ENCODE measurements at places on chromosomes 5 and 9. TPM values are rescaled to one million over a fixed set of nuclear protein-coding genes. Genes with fewer than 3 reads are reported as not detected.

Gene PCDHGC3
- not detected for total RNA-seq

Gene CAPSL
- not detected for total RNA-seq

Gene PIP5KL1
- 2.7 TPM for total RNA-seq

Gene PCDHGB3
- 0.26 TPM for total RNA-seq

Gene AHRR
- 56.1 TPM for total RNA-seq

Gene TRIM7
- 1.1 TPM for total RNA-seq

Gene CARTPT
- total RNA-seq = not detected

Gene PPIC
- total RNA-seq = not detected

GRCh38 chr9:4713849-4714248 is 27.2 kb downstream of the AK3 start:
- no peak for DNase-seq

GRCh38 chr5:6302075-6302474 is 76.3 kb downstream of the MED10 start:
- DNase-seq = no peak

DNA sequence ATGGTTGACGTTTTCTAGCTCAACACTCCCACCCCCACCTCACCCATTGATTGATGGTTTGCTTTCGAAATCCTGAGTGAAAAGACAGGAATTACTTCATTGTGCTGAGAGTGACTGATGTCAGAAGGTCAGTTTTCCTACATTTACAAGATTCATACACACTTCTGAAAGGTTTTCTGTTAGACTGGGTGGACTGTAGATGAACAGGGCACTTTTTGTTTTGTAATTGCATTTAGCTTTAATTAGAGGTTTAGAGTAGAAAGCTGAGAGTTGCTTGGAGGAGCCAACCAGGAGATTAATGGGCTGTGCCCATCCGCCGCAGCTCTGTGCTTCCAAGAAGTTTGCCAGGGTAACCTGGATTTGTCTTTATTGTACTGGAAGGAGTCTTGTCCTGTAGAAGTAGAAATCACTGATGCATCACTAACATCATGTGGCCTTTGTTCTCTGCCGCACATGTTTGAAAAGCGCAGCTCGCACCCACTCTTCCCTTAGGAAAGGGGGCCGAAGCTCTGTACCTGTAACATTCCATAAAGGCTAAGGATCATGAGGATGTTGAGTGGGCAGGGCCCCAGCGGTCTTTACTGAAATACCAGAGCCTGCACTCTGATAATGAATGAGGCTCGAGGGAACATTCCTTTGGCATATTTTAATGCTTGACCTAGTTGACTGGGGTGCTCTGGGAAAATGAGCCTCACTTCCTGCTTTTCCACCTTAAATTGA is 267.6 kb upstream of the DMRT1 start:
- no peak for DNase-seq

DNA sequence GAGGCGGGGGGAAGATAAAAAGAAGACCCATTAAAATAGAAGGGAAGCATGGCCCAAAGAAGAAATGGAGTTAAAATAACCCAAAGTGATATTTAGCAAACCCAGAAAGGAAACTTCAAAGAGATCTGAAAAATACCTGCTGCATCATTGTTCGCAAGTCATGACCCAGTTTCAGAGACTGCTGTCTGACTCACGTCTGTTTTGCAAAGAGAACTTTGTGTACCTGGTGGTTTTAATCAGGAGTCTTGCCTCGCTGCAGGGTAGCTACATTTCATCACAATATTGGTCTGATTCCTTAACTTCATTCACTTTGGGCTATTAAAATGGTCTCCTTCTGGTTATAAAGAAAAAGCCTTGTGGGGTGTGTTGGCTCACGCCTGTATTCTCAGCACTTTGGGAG is 461.1 kb upstream of the DAP start:
- DNase-seq = no peak

DNA sequence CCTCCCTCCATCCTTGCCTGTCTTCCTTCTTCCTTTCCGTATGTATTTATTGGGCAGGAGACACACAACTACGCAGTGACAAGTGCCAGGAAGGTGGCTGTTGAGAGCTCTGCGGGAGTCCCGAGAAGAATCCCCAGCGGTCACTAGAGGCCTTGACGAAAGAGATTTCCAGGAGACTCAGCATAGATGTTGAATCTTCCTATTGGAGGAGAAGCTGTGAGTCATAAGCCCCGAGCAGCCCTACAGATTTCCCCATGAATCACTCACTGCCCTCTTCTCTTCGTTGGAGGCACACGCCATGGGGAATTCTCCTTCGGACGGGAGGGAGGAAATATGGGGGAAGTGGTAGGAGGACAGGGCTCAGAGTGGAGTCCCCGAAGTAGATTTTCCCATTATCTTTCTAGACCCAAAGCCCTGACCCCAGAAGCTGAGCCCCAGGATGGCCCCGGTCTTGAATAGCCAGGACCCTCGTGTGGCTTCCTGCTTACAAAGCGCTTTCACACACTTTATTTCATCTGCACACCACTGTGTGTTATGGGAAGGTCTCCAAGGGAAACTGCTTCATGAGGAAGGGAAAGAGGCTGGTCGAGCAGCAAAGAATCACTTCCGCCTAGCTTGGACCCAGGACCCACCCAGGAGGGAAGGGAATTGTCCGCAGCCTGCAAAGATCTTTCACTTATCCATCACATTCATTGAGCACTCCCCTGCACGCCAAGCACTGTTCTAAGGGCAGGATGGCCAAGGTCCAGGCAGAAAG is 12.7 kb downstream of the DUSP1 start:
- DNase-seq = no peak

GRCh38 chr9:23563517-23563916 is 262.5 kb downstream of the ELAVL2 start:
- DNase-seq = no peak

GRCh38 chr9:91253488-91253887 is 108.2 kb downstream of the AUH start:
- peak; percentile 74 for DNase-seq

DNA sequence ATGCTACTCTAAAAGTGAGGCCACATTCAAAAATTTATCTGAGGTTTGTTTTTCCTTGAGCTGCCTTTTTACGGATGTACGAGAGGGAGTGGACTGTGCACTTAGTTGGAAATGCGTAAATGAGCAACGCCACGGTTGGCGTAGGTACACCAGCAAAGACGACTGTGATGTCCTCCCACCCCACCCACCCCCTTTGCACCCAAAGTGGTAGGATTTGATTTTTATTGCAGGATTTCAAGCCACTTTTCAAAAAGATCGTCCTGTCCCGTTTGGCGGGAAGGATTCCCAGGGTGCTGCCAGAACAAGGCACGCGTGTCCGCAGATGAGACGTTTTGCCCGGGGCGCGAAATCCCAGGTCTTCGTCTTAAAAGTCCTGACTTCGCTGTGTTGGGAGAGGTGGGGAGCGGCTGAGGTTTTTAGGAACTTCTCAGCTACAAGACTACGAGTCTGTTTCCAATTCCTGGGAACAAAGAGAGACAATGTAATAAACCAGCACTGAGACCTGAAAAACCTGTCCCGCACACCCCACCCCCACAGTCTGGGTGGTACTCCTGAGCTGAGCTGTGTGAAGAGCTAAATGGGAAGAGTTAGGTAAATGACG is 1.0 kb upstream of the TLE1 start:
- no peak for DNase-seq

GRCh38 chr5:145118127-145118526 is 717.0 kb downstream of the PRELID2 start:
- DNase-seq = no peak

- DNase-seq = no peak
Observed at GRCh38 chr5:26259081-26259480, 779.3 kb downstream of the CDH9 start.

- DNase-seq = peak; percentile 34
Observed at GRCh38 chr9:121700165-121700831, 48.9 kb downstream of the DAB2IP start.

Measured in activated CD8-positive, alpha-beta T cell treated with anti-CD3 and anti-CD28 coated beads, Interleukin-2, amount 10 ng/mL, durations not matched to agents 7 days and 5 days (primary cell).